SW 1271 (cell line): ENCODE measurements at places on chromosomes 6 and 20.

- no peak for DNase-seq
Measured at GRCh38 chr6:20853828-20854227, 319.6 kb downstream of the CDKAL1 start.

- no peak for DNase-seq
Measured at GRCh38 chr6:27642744-27643456, 170.0 kb upstream of the ZNF184 start.

DNA sequence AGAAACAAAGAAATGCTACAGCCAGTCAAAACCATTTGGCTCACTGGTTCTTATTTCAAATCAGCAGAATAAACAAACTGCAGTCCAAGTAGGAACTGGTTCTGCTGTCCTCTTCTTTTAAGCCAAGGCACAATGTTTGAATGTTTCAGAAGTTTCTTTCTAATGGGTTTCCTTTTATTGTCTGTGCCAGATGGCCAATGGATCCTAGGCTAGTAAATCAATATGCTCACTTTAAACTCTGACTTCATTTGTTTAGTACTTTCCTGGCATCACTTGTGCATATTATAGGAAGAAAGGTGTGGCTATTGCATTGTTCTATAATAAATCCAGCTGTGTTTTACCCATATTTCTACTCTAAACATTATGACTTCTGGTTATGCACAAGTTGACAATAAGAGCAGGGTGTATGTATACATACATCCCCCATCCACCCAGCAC lies 99.7 kb upstream of the PLCB4 start:
- DNase-seq = no peak

DNA sequence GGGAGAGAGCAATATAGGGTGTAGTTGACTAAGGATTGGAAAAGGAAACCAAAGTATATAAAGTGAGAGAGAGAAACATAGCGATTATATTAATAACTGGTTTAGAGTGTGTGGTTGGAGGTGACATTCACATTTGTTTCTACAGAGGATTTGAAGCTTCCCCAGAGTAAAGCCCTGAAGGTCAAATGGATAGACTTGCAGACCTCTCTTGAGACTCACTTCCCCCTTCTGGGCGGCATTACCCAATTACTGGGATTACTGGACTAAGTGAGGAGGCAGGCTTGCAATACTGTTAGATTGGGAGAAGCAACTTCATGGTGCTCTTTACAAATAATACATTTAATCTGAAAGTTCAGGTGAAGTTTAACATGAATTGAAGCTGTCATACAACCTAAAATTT lies 10.7 kb downstream of the FIG4 start:
- no peak for DNase-seq

- peak; percentile 25 for DNase-seq
Measured at GRCh38 chr6:147689398-147689797, 180.9 kb downstream of the SAMD5 start.

DNA sequence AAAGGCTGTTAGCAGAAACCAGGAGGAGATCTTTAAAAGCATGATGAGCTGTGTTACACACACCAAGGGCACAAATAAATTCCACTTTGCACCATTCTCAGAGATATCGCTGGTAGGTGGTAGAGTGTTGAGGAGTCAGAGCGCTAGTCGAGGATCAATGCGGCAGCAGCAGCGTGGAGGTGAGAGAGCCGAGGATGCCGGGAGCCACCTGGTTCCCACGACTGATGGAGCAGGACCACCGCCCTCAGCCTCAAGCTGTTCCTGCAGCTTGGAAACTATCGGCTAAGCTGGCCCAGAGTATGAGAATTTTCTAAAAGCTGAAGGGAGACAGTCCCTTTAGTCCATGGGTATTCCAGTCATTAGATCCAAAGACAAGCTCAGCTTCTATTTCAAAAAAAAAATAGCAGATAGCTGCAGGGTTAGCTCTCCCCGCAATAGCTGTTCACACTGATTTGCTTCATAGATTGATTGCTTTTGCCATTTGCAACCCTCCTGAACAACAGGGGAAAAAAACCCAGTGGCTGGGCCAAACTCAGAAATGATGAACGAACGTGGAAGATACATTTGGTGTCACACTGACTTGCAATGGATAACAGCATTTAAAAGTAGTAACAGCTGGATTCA lies 106.2 kb downstream of the LCA5 start:
- DNase-seq = no peak

- no peak for DNase-seq
Measured at GRCh38 chr6:12064131-12064530, 52.0 kb downstream of the HIVEP1 start.

DNA sequence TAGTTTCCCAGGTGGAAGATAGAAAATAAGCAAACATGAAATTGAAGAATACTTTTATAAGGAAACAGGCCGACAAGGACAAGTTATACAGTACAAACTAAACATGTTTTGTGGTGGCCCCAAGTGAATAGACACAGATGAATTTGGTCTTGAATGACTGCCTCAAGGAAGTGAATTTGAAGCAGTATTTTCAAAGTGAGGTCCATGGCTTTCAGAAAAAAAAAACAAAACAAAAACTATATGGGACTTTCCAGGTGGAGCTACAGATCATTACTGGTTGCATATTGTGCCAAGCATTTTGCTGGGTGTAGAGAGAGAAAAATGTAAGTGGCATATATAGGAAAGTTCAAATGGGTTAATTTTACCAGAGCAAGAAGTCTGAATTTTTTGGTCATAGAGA lies 68.8 kb downstream of the CYB5R4 start:
- no peak for DNase-seq

DNA sequence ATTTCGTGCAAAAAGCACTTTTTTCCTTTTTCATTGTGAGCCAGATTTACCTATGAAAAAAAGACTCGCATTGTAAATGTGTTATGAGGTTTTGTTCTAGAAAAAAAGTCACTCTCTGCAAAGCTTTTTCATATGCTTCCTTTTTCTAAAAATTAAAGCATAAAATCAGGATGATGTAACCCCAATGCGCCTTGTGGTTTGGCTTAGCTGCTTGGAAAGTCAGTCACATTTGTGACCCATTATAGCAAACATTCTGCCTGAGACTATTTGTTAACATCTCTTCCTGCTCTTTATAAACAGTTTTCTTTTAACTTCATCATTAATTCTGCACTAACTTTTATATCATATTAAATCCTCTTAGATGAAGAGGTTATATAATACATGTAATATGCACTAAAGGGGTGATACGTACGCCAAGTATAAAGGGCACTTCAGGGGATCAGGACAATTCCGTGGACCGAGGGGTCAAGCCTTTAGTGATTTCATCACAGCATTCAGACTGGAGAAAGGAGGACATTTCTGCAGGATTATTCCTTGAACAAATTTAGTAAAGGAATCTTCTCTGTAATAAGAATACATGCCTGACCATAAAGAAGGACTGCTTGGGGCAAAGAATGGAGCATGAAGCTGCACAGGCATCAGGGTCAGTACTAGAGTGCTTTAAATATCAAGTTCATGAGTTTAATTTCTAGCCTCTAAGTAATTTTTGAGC lies 48.1 kb upstream of the SMLR1 start:
- no peak for DNase-seq

GRCh38 chr6:144250276-144250675 lies 34.9 kb upstream of the UTRN start:
- DNase-seq = no peak

DNA sequence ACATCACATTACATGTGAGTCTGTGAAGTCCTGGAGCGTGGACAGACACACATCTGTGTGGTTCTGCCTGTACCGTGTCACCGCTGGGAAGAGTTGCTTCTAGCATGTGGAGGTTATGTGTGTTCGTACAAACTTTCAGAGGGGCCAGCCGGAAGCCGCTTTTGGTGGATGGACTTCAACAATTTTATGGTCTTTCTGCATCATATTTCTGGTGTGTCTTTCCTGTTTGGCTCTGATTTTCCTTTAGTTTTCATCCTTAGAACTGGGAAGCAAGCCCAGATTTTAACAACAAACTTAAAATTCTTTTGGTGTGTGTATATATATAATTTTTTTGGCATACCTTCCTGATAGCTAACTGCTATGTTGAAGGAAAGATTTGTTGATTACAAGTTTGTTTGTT lies 71.2 kb downstream of the TIAM2 start:
- no peak for DNase-seq

DNA sequence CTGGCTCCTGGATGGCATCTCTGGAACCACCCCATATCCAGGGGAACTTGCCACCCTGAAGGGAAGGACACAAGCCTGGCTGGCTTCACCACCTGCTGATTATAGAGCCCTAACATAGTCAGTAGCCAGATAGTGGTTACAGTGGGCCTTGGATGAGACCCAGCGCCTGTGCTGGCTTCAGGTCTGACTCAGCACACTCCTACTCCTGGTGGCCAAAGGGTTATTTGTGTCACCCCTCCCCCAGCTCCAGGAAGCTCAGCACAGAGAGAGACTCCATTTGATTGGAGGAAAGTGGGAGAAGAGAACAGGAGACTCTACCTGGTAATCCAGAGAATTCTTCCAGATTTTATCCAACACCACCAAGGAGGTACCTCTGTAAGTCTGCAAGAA lies 12.8 kb downstream of the SNX14 start:
- DNase-seq = no peak

DNA sequence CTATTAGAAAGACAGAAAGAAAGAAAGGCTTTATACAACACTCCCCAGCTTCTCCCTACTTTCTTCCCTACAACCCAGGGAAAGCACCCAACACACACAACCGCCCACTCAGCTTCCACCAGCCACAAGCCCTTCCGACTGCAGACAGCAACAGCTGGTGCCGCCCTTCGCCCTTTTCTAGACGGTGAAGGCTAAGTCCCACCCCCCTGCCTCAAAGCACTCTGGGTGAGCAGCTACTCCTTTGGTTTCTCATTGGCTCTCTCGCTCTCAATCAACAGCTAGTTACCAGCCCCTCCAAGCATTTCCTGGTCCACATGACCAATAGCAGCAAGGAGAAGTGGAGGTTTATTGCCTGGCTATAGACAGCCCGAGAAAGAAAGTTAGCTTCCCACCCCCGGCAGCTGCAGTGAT lies 230.1 kb upstream of the MOCS1 start:
- DNase-seq = no peak

DNA sequence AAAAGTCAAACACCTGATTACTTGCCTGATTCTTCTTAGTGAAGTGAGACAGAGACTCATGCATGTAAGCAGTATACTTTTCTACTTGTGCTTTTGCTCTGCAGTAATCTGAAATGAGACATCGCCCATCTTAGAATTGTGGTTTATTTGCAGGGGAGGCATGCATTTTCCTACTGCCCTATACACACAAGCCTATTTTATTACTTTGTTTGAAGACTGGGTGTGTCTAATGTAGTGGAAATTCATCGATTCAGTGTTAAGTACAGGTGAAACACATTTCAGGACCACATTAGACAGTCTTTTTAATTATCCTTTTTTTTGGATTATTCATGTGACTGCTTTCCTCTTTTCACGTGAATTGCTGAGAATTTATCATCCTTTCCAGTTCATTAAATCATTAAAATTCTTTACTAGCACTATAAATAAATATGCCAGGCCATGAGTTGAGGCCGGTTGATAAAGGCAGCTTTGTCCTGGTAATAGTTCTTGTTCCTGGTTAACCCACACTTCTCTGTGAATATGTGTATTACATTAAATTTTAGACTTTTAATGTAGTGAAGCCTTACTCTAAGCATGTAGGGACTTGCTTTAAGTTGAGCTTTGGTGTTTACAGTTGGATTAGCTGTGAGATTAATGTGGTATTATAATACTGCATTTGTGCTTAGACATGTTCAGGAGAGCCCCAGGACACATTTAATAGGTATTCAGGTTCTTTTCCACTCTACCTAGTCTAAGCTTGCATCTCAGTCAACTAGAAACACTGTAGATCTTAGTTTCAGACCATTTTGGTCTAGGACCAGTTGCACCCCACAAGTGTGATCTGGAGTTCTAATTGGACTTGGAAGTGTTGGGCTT lies 10.8 kb upstream of the BTBD3 start:
- DNase-seq = no peak

- no peak for DNase-seq
Measured at GRCh38 chr6:15614277-15614676, 48.6 kb downstream of the DTNBP1 start.

DNA sequence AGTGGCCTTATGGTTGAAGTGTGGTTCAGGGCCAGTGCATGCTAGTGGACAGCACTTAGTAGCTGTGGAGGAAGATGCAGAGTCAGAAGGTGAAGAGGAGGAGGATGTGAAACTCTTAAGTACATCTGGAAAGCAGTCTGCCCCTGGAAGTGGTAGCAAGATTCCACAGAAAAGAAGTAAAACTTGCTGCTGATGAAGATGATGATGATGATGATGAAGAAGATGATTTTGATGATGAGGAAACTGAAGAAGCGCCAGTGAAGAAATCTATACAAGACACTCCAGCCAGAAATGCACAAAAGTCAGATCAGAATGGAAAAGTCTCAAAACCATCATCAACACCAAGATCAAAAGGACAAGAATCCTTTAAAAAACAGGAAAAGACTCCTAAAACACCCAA lies 28.9 kb downstream of the MDFI start:
- DNase-seq = no peak
